ENCODE measurements at places on chromosomes 3 and 15. TPM values are rescaled to one million over a fixed set of nuclear protein-coding genes. Genes with fewer than 3 reads are reported as not detected.

GRCh38 chr3:14031271-14031670, 93.4 kb downstream of the CHCHD4 start:
- no peak for DNase-seq

Gene PRR20G
- total RNA-seq = not detected

- DNase-seq = no peak
Observed at GRCh38 chr3:29397406-29397805, 116.5 kb downstream of the RBMS3 start.

DNA sequence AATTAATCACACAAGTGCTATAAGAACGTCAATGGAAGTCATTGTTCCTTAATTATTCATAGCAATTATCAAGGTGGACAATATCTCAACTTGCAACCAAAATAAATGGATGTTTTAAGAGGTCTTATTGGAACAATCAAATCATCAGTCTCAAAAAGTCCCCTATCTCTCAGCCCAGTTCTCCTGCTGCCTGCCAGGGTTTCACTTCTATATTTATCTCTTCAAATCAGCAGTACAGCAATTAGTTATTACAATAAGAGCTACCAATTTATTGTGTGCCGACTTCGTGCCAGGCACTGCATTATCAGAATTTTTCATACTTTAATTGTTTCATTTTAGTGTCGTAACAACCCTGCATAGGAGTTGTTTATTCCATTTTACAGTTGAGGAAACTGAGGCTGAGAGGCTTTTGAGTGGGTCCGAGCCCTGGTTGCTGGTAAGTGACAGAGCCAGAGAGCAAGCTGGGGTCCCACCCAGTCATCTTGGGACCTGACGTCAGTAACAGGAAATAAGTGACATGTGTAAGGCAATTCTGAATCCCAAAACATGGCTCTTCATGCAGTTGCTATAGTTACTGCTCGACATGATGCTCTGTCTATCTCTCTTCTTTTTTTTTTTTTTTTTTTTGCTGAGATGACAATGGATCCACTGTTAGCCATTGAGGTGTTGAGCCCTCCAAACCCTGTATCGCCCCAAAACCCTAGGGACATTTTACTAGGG, 8.8 kb upstream of the KCTD6 start:
- DNase-seq = no peak

DNA sequence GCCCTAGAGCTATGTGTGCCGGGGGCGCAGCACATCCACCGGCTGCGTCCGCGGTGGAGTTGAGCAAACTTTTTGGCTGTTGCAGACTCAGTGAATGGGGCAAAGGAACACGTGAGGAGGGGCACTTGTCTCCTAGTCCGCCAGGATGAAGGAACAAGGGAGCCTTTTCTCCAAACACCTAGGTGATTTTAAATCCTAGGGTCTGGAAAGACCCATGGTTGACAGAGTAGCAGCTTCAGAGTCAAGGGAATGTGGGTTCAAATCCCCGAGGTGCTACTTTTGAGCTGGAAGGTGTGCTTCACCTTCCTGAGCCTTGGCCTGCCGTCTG, 648 bp downstream of the ACAN start:
- DNase-seq = no peak

GRCh38 chr15:88700716-88701115, 61.9 kb downstream of the ISG20 start:
- DNase-seq = no peak

Gene CLSTN2
- total RNA-seq = 6.3 TPM

DNA sequence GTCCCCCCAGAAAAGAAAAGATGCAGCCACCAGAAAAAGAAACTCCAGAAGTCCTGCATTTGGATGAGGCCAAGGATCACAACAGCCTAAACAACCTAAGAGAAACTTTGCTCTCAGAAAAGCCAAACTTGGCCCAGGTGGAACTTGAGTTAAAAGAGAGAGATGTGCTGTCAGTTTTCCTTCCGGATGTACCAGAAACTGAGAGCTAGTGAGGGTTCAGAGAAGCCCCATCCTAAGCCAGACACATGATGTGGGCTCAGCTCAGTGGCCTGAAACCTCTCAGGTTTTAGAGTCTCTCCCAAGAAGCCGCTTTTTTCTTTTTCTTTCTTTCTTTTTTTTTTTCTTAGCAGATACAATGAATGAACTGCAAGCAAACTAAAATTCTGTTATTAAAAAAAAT, 7.8 kb downstream of the SLC51B start:
- DNase-seq = no peak

GRCh38 chr3:158725348-158726011, 6.8 kb downstream of the RARRES1 start:
- DNase-seq = peak; percentile 86

Gene HEG1
- 71.4 TPM for total RNA-seq

Gene CCDC39
- total RNA-seq = 0.22 TPM

DNA sequence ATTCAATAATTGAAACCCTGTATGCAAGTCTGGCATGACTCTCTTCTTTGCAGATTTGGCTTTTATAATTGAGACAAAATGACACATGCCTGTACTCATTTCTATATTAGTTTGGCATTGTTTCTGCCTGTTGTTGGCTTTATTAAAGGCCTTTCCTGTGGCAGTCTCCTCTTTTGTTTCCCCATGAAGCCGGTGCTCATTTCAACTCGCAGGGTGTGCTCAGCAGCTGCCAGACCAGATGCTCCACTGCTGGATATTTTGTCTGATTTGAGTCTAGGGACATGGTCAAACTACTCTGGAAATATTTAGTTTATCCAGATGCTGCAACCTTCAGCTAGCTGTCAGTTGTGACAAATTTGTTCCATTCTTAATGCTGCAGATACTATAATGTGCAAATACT, 445.3 kb downstream of the NAALADL2 start:
- DNase-seq = no peak

Gene ECE2
- not detected for total RNA-seq

Gene PYDC2
- total RNA-seq = not detected

Gene STX19
- total RNA-seq = not detected
